ENCODE measurements at places on chromosomes 7 and 10. TPM values are rescaled to one million over a fixed set of nuclear protein-coding genes. Genes with fewer than 3 reads are reported as not detected.
A peak's percentile ranks its signal among the peaks of the same experiment; 100 is the strongest.

SRGN gene
- not detected for total RNA-seq

DOCK4 gene
- 33.8 TPM for total RNA-seq

PDZD7 gene
- 2.3 TPM for total RNA-seq

- H3K36me3 ChIP-seq = no peaks in the 10 kb centered on the region
- DNase-seq = no peak
- H3K27ac ChIP-seq = no peak overlapping the region
- no peak overlapping the region for H3K4me3 ChIP-seq
Measured at GRCh38 chr7:70259502-70259901, 661.2 kb downstream of the AUTS2 start.

GRCh38 chr7:95594185-95594584, 2.1 kb downstream of the PDK4 start:
- H3K4me3 ChIP-seq = no peak overlapping the region
- no peak for DNase-seq
- no peak overlapping the region for H3K27ac ChIP-seq

- H3K27ac ChIP-seq = no peak overlapping the region
- no peak for DNase-seq
- no peak overlapping the region for H3K4me3 ChIP-seq
- no peaks in the 10 kb centered on the region for H3K36me3 ChIP-seq
- H3K27me3 ChIP-seq = no peaks in the 10 kb centered on the region
- H3K4me1 ChIP-seq = no peaks in the 10 kb centered on the region
Measured at GRCh38 chr7:113158756-113159155, 40.4 kb upstream of the SMIM30 start.

DNA sequence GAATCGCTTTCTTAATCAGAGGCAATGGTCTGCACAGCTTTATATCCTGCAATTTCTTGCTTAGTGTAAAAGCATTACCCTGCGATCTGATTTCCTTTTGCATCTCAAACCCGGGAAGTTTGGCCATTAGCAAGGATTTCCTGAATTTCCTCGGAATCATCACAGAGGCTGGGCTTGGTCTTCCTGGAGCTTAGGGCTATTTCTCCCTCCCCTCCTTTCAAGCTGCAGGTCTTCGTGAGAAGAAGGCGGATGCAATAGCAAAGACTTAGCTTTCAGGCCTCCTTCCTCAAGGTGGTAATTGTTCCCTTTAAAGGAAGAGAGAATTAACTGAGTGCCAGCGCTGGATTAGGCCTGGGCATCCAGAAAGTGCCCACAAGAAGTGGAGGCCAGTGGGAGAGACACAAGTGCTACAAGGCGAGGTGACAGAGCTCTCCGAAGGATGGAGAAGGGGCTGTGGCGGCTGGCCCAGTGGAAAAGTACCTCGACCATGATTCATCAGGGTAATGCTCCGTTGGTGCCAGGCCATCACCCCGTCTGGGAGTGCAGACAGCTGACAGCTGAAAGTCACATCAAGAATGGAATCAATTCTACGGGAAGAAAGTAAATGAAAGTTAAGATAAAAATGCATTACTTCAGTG, 4.0 kb upstream of the ARMS2 start:
- H3K4me3 ChIP-seq = no peak overlapping the region
- H3K27me3 ChIP-seq = no peaks in the 10 kb centered on the region
- DNase-seq = no peak
- no peak overlapping the region for H3K27ac ChIP-seq

DNA sequence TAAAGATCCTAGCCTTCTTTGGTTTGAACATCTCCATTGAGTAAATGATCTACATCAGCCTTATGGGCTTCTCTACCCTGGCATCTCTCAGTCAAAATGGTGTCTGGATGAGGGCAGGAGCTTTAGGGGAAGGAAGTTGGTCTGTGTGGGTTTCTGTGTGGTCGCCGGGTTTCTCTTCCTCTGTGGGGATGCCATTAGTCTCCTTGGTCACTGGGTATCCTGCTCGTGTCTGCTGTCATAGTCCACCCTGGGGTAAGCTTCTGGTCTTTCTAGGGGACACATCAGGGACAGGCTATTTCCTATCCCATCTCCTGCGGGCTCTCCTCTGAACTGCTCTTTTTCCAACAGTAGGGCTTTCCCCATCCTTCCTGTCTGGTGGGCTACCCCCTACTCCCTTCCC, 150.3 kb upstream of the NPY start:
- no peak overlapping the region for H3K27ac ChIP-seq
- DNase-seq = no peak
- H3K4me1 ChIP-seq = no peaks in the 10 kb centered on the region
- no peaks in the 10 kb centered on the region for H3K27me3 ChIP-seq

DNA sequence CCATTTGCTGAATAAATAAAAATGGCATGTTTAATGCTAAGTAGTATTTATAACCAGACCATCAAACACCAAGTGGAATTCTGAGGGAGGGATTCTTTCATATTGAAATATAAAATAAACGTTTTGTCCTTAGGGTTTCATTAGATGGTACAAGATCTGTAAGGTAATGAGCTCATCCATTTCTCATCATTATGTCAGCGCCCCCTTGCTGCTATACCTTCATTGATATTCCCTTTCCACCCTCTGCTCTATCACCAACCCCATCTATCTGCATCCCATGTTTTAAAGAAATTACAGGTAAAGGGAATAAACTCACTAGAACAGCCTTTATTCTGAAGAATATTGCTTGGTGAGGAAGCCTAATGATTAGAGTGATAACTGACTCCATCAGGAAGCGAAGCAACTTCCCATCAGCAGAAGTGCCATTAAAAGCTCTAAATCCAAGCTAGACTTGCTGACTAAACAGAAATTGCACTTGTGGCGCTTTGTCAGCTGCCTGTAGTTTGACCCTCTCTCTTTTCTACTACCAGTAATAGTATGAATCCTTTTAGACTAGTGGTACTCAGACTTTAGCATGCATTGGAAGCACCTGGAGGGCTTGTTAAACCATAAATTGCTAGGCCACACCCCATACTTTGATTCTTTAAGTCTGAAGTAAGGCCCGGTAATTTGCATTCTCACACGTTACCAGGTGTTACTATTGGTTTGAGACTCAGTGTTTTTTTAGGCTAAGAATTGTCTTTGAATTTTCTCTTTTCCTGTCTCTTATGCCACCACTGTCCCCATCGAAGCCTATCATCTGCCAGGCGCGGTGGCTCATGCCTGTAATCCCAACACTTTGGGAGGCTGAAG, 27.5 kb downstream of the ADD3 start:
- no peaks in the 10 kb centered on the region for H3K36me3 ChIP-seq
- no peaks in the 10 kb centered on the region for H3K27me3 ChIP-seq
- H3K27ac ChIP-seq = no peak overlapping the region
- H3K4me3 ChIP-seq = no peak overlapping the region
- peak; percentile 47 for DNase-seq
- peaks cover 25% of the 10 kb centered on the region for H3K4me1 ChIP-seq

- no peaks in the 10 kb centered on the region for H3K27me3 ChIP-seq
- H3K4me1 ChIP-seq = no peaks in the 10 kb centered on the region
- H3K4me3 ChIP-seq = no peak overlapping the region
Measured at GRCh38 chr7:68224041-68224741, 1227.6 kb downstream of the TYW1 start.

- DNase-seq = no peak
- H3K27ac ChIP-seq = no peak overlapping the region
- peaks cover 98% of the 10 kb centered on the region for H3K36me3 ChIP-seq
- no peaks in the 10 kb centered on the region for H3K4me1 ChIP-seq
- H3K27me3 ChIP-seq = no peaks in the 10 kb centered on the region
Measured at GRCh38 chr10:119045561-119045960, 16.0 kb downstream of the NANOS1 start.

DNA sequence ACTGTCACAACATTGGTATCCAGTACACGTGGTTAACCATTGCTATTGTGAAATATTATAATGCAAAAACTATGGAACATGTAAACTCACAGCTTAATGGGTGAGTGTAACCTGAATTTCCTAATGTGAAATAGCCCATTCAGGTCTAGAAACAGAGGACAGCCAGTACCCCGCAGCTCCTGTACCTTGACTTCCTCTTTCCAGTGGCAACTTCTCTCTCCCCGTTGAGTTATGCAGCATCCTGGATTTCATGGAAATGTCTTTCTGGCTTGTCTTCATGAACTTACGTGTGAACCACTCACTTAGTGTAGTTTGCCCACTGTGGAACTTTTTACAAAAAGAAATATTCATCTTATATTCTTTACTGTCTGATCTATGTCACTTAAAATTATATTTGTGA, 384.4 kb downstream of the DPP6 start:
- no peak overlapping the region for H3K27ac ChIP-seq
- 0 out of 2 replicates have a peak, but pooled peaks cover 3% of the 10 kb centered on the region for H3K36me3 ChIP-seq
- H3K4me3 ChIP-seq = no peak overlapping the region
- H3K27me3 ChIP-seq = no peaks in the 10 kb centered on the region
- no peak for DNase-seq
- no peaks in the 10 kb centered on the region for H3K4me1 ChIP-seq
